ENCODE measurements at places on chromosomes 3 and 15.

- no peak for DNase-seq
Observed at GRCh38 chr15:90382320-90382719, 5.7 kb upstream of the IQGAP1 start.

GRCh38 chr3:99483841-99484240 is 154.6 kb upstream of the COL8A1 start:
- DNase-seq, result no peak

DNA sequence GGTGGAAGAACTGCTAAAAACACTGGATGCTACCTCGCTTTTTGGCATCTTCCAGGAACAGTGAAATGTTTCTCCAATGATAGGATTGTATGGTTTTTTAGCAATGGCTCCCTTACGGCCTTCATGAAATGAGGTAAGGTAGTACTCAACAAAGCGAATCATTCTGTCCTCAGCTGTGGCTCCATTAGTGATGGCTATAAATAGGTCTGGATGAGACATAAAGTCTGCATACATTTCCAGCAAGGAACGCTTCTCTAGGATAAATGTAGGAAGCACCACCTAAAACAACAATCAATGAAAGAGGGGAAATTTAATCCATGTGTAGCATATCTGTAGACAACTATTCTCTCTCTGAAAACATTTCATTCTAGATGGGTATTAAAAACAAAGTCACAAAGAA is 32.4 kb upstream of the SNX4 start:
- no peak for DNase-seq

DNA sequence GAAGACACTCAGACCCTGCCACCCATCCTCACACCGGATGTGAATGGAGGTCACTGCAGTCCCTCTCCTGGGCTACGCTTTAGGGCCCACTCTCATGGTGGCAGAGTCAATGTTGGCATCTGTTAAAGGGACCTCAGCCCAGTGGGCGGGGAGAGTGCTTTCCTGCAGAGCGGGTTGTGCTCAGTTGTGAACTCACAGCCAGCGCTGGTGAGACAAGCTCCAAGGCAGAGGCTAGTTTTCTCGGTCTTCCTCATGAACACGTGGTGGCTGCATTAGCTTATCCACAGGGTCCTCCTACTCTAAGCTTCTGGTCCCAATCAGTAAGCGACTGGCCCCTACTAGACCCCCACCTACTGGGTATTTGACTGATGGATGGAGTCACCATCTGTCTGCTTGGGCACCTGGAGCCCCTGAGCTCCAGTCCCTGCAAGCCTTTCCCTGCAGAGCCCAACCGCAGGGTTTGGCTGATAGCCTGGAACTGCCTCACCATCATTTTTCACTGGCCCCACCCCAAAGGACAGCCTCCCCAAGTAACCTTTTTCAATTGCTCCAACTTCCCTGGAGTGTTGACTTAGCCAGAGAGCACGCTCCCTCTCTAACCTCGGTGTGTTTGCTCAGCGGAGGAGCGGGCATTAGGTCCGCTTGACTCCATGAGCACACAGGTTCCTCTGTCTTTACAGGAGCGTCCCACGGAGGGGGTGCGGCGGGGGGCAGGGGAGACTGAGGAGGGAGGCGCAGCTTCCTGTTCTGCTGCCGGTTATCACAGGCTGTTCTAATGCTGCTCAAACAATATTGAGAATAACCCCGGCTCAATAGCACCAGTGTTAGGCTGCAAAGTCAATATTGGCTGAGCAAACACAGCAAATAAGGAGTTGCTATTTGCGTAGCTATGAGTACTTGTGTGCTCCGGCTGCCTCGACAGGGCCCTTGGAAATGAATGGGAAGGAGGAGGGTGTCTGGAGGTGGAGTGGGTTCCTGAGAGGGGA is 141.7 kb downstream of the RPLP1 start:
- no peak for DNase-seq

- no peak for DNase-seq
Observed at GRCh38 chr3:14389166-14389606, 13.2 kb upstream of the SLC6A6 start.

DNA sequence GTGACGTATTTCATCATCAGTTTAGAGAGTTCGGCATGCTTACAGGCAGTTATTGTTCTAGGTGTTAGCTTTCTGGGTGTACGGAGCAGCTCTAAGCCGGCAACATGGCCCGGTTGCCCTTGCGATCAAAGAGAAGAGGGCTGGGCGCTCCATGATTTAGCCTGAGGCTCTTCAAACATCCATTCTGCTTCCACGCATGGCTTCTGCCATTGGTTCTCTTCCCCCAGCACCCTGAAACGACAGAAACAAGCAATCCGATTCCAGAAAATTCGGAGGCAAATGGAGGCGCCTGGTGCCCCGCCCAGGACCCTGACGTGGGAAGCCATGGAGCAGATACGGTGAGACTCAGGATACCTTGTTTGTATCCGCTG is 574 bp downstream of the NGRN start:
- no peak for DNase-seq

DNA sequence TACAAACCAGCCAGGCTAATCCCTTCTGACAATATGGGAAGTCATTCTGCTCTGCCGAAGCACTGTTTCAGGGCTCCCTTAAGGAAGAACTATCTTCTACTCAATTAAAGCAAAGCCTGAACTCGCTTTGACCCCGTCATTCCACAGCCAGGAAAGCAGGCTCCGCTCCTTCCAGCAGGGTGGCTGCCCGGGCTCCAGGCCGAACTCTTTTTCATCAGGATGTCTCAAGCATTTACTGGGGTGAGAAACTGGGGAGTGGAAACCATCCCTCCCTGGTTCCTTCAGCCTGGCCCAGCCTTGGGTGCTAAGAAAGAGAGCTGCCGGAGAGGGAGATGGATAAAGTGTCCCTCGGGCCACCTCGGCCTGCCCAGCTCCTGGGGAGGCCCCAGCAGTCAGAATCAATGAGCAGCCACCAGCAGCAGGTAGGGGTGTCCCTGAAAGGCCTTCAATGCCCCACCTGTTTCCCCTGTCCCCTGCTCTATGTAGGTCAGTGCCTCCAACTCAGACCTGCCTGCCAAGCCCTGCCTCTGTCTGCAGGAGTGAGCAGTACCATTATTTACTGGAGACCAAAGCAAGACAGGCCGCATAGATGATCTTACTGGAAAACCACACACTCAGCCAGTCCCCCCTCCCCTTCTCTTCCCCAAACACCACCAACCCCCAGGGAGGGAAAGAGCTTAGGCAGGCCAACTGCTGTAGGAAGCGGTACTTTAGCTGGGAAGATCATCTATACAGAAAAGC is 225.6 kb upstream of the TLE3 start:
- DNase-seq, result no peak

GRCh38 chr3:187850258-187850921 is 105.1 kb upstream of the BCL6 start:
- DNase-seq, result no peak

- DNase-seq, result no peak
Observed at GRCh38 chr15:83709241-83709640, 55.3 kb downstream of the ADAMTSL3 start.

DNA sequence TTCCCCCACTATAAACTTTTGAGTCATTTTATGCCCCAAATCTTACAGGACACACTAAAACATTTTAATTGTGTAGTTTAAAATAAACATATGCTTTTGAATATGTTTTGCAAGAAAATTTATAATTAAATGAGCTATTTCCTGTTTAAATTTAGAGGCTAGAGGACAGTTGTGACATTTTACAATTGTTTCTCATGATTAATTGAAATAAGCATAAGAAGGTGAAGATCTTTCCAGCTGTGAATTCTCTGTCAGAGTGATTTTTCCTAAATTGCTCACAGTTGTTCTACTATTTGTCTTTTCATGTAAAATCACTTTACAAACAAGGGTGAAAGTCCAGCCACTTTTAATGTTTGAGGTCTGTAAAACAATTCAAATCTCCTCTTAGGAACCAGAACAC is 892.3 kb downstream of the CADM2 start:
- DNase-seq, result no peak

DNA sequence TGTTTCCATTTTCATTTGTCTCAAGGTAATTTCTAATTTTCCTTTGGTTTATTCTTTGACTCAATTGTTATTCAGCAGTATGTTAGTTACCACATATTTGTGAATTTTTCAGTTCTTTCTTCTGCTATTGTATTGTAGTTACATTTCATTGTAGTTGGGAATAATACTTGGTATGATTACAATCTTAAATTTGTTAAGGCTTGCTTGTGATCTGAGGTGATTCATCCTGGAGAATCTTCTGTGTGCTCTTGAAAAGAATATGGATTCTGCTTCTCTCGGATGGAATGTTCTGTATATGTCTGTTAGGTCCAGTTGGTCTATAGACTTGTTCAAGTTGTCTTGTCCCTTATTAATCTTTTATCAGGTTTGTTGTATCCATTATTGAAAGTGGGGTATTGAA is 63.4 kb upstream of the VEPH1 start:
- no peak for DNase-seq

DNA sequence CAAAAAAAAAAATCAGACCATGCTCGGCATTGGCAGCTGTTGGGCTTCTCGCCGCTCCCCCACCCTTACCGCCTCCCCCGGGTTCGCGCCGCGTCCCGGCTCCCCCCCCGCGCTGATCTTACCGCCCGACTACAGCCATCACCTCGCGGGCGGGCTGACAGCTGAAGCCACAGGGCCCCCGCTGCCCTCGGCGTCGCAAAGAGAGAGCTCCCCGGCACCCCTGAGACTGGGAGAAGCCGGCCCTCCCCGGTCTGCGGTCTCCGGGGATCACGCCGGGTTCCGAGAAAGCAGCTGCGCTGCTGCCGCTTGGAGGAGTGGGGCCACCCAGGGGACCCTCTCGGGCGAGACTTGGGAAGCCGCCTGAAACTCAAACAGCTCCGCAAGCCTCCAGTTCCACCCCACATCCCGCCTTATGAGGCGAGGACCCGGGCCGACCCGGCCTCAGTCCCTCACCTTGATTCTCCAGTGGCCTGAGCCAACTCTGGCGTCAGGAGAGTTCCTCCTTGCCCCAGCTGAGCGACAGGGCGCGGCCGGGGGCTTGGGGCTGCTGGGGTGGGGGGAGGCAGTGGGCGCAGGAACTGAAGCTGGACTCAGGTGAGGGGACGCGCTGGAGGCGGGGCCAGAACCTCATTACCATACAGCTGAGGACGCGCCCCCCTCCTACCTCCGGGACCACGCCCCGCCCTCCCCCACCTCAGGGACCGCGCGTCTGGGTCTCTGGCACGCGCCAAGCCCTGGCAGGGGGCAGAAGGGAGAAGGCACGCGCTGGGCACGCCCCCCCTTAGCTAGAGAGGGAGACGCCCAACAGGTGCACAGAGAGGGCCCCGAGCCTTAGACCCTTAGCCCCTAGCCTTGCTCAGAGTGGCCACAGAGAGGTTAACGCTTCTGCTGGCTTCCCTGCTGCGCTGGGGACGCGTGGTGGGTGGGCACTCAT is 1.0 kb upstream of the DLL4 start:
- DNase-seq, result no peak

- no peak for DNase-seq
Observed at GRCh38 chr3:23809294-23809693, 3.5 kb downstream of the UBE2E1 start.

GRCh38 chr3:71887256-71887655 is 102.3 kb upstream of the PROK2 start:
- no peak for DNase-seq

DNA sequence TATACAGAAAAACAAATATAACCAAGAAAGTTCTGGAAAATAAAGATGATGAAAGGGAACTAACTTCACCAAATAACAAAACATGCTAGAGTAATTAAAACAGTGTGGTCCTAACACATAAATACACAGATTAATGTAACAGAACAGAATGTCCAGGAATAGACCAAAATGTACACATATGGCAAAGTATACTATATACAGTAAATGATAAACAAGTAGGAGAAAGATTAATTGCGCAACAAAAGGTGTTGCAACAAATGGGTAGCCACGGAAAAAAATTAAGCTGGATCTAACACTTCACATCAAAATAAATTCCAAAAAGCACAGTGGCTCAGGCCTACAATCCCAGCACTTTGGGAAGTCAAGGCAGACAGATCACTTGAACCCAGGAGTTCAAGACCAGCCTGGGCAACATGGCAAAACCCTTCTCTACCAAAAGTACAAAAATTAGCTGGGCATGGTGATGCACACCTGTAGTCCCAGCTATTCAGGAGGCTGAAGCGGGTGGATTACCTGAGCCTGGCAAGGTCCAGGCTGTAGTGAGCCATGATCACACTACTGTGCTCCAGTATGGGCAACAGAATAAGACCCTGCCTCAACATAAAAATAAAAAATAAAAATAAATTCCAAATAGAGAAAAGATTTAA is 19.8 kb downstream of the SCAP start:
- DNase-seq, result no peak

DNA sequence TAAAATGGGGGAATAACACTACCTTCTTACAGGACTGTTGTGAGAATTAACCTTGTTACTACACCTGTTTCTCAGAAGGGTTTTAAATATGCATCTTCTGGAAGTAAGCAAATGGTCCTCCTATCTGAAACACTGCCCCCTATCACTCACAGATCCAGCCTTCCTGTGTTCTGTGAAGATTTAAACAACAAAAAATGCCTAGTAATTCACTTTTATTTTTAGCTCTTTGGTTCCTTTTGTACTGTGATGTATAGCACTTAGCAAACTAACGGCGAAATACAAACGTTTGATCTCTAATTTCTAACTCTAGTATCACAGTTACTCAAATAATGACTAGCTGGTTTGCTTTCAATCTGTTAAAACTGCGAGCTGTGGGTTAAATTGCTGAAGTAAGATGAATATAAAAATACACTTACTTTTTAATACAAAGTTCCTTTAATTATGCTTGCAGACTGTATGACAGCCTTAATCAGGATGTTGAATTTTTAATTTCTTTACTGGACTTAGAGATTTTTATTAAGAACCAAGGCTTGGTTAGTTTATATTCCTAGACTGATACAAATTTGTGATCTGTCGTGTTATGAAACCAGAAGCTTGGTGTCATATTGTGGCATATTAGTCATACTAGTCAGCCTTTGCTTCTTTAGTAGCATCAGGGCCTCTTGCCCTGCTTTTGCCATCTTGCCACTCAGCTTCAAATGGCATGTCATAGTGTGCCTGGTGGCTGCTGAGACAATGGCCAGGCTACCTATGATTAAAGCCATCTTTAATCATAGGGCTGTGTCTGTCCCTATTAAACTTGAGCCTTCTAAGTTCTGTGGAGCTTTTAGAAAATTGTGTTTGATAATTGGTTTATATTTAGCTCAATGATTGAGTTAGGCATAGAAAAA is 9.2 kb downstream of the EIF3J start:
- DNase-seq, result no peak

Data from GM12891 (cell line).